ENCODE measurements at places on chromosomes 1 and 21. TPM values are rescaled to one million over a fixed set of nuclear protein-coding genes. Genes with fewer than 3 reads are reported as not detected.

AMY1B gene
- not detected for polyA plus RNA-seq

- DNase-seq: no peak
These were observed 20.3 kb upstream of the CSF1 start for GRCh38 chr1:109890115-109890953.

DNA sequence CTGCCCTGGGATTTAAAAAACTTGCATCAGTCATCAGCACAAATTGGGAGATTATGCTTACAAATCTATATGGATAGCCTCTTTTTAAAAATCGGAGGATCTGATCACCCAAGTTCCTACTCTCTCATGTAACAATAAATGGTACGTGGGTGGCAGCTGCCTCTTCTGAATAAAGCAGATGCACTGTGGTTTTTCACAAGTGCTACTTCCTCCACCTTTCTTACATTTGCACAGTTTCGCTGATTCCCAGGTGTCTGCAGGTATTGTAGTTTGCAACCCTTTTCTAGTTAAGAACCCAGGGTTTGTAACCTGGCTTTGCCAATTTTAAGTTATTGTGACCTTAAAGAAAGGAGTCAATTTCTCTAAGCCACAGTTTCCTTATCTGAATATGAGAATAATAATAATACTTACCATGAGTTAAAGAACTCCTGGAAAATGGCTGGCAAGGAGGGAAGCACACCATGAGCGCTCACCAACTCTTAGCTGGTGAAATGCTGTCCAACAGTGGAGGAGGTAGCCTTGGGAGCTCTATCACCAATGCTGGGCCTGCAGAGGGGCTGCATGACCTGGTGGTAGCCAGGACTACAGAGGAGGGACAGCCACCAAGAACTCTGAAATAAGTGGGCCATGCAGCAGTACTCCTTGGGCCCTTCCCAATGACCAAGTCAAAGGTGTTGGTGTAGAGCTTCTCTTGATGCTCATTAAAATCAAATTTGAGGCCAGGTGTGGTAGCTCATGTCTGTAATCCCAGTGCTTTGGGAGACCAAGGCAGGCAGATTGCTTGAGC, 30.2 kb upstream of the KCNA2 start:
- no peak for DNase-seq

GRCh38 chr1:109490029-109490933, 3.6 kb upstream of the CYB561D1 start:
- DNase-seq: no peak

DNA sequence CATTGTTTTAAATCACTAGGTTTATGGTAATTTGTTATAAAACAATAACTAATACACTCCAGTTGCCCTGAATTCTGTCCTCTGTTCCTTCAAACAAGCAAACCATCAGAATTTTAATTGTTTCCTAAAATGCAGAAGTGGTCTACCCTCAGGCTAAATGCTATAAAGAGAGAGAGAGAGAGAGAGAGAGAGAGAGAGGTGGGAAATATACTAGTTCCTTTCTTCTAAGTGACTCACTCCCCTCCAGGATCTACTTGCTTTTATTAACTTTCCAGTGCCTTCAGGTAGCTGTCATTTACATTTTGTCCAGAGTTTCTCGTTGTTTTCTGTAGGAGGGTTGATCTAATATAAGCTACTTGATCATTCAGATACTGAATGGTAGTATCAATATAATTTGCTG, 26.4 kb downstream of the LRRC53 start:
- no peak for DNase-seq

DNA sequence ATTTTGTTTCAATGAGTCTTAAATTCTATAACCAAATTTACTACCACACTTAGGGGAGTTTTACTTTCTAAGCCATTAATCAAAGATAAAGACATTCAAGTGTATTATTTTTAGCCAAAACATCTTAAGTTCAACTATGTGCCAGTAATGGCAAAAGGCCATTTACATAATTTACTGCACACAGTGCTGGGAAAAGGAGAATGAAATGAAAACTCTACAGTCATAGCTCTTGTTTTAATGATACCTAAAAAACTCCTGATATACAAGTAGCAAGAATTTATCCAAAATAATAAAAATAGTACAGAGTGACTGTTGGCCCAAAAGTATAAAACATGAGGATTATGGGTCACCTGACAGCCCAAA, 42.4 kb upstream of the C1orf198 start:
- no peak for DNase-seq

GRCh38 chr1:47996060-47996405, 1.2 kb downstream of the TRABD2B start:
- DNase-seq: no peak

- DNase-seq: no peak
These were observed 77.4 kb downstream of the ACBD6 start for GRCh38 chr1:180424848-180425457.
